Epithelial cell of proximal tubule (primary cell): ENCODE measurements at places on chromosomes 13 and 19. TPM values are rescaled to one million over a fixed set of nuclear protein-coding genes. Genes with fewer than 3 reads are reported as not detected.

DNA sequence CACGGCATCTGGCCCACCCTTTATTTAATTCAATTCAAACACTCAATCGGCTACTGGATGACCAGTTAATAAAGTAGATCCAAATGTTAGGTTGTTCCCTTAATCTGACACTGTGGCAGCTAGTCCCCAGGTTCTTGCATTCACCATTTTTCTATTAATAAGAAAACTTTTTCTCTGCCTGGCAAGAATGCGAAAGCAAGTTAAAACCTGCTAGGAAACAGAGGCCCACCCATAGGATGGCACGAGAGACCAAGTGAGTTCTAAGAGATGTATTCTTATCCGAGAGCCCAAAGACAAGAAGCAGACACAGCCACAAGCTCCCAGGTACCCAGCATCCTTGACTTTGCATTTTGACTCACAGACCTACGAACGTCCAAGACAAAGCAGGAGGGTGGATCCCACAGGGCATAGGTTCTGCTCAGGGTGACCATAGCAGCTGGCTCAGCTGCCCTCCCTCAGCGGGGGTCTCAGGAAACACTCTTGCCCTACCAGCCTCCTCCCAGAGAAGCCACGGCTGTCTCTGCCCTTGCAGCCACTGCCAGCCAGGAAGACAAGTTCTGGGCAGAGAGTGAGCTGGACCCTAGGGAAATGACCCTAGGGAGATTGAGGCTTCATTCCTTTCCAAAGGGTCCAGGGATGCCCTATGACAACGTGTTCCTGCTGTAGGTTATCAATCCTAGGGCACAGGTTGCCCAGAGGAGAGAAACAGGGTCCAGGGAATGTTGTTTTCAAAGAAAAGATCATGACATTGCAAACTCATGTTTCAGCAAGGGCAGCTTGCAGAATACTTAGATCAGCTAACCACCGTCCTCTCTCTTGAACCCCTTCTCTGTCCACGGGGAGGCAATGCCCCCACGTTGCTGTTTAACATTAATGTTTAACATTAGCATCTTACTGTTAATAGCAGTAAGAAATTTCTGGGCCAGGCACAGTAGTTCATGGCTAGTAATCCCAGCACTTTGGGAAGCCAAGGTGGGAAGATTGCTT lies 147.2 kb upstream of the ZNF507 start:
- DNase-seq = no peak

DNA sequence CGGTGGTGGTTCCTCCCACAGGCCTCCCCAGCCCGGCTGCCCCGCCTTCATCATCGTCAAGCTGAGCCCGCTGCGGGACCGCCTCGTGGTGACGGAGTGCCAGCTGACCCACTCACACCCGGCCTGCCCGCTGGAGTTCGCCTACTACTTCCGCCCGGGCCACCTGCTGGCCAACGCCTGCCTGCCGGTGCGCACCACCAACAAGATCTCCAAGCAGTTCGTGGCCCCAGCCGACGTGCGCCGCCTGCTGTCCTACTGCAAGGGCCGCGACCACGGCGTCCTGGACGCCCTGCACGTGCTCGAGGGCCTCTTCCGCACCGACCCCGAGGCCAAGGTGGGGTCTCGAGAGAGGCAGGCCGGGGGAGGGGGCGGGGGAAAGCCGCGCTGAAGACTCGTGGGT lies 12.0 kb downstream of the ZSWIM9 start:
- DNase-seq = no peak

DNA sequence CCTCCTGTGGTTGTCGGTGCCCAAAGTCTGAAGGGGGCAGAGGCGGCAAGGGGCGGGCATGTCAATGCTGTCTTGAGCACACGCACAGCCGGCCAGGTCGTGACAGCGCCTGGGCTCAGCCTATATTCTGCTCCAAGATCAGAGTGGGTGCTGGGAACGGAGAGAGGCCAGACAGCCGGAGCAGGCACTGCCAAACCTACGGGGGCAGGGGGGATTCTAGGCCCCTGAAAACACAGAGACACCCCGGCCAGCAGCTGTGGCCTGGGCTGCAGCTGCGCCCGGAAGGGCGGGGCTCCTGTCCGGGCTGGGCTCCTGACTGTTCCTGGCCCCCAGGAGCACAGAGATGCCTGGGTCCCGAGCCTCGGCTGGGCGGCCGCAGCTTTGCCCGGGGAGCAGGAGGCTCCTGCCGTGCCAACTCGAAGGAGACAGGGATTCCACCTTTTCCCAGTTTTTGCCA lies 2662.9 kb upstream of the PCDH20 start:
- no peak for DNase-seq

GRCh38 chr19:49434907-49435583 lies 6.3 kb downstream of the SLC17A7 start:
- no peak for DNase-seq

Gene MARK4
- 12.6 and 15.0 TPM in 2 replicates for total RNA-seq

Gene OR7A5
- not detected in 2 replicates for total RNA-seq
